ENCODE measurements at places on chromosomes 11 and 22. TPM values are rescaled to one million over a fixed set of nuclear protein-coding genes. Genes with fewer than 3 reads are reported as not detected.
A peak's percentile ranks its signal among the peaks of the same experiment; 100 is the strongest.

GRAMD1B gene
- total RNA-seq = 15.3 TPM

PDGFB gene
- 21.2 TPM for total RNA-seq

DDIAS gene
- total RNA-seq = 0.22 TPM

CDC42BPG gene
- 1.2 TPM for total RNA-seq

OR51B5 gene
- not detected for total RNA-seq

SHANK3 gene
- 25.9 TPM for total RNA-seq

PRDX5 gene
- 208 TPM for total RNA-seq

OR52N4 gene
- total RNA-seq = not detected

SCN4B gene
- total RNA-seq = 17.0 TPM

KCNC1 gene
- total RNA-seq = 0.05 TPM

ABCG4 gene
- 1.0 TPM for total RNA-seq

TRIOBP gene
- 115 TPM for total RNA-seq

MMP13 gene
- total RNA-seq = not detected

LDHAL6A gene
- not detected for total RNA-seq

DNA sequence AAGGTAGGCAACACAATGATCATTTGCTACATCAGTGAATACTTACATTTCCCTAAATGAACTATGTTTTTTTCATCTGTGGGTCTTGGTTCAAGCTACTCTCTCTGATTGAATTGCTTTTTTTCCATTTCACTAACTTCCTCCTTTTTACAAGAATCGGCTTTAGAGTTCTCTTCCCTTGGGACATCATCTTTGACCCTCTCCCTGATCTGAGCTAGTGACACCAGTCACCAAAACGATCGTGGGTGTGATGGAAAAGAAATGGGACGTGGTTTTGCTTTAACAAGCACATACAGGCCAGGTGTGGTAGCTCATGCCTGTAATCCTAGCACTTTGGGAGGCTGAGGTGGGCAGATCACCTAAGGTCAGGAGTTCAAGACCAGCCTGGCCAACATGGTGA, 129.9 kb downstream of the WT1 start:
- DNase-seq = no peak

DNA sequence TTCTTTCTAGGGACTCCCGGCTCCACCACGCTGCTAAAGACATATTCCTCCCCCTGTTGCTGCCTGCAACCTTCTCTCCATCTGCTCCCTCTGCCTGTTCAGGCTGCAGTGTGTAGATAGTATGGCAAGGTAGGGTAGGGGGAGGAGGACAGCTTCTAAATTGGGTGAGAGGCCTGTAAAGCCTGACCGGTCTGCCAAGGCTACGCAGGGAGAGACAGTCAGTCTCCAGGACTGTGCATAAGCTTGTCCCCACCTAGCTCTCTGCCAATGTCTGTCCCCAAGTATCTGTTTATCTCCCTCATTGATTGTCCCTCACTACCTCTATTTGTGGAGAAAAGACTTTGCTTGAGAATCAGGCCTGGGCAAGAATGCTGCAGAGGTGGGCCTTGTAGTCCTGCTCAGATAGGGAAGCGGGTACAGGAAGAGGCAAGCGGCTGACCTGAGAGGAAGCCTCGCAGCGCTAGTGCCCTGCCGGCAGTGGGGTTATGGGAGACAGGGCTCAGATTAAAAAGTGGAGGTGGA, 871 bp upstream of the SEZ6L start:
- DNase-seq = no peak

DNA sequence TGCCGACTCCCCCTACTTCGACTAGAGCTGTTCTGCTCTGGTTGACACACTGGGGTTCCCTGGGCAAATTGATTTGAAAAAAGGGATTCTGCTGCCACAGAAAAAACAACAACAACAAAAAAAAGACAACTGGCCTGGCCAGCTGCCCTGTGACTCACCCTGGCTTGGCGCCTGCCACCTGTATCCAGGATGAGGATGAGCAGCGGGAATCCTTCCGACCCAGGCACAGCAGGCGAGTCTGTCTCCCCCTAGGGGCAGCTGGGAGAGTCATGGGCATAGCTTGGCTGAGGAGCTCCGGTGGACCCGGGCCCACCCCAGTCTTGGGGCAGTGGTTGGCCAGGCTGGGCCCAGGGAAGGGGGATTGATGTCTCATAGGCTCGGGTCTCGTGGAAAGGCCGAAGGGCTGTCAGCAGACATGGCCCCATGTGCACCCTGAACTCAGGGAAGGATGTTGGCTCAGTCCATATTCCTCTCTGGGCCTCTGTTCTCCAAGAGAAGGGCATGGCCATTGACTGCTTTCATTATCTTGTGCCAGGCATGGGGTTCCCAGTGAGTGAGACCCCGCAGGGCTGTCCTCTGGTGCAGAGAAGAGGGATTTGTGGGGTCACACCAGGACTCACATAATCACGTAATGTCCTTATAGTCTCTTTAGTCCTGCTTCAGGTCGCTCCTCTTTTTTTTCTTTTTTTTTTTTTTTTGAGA, 10.4 kb upstream of the SUN2 start:
- DNase-seq = no peak

GRCh38 chr11:12108875-12109453, 1.4 kb upstream of the MICAL2 start:
- DNase-seq = no peak

- no peak for DNase-seq
Observed at GRCh38 chr11:120334894-120335462, 1.2 kb upstream of the ARHGEF12 start.

GRCh38 chr11:20501252-20501651, 98.2 kb upstream of the SLC6A5 start:
- no peak for DNase-seq

DNA sequence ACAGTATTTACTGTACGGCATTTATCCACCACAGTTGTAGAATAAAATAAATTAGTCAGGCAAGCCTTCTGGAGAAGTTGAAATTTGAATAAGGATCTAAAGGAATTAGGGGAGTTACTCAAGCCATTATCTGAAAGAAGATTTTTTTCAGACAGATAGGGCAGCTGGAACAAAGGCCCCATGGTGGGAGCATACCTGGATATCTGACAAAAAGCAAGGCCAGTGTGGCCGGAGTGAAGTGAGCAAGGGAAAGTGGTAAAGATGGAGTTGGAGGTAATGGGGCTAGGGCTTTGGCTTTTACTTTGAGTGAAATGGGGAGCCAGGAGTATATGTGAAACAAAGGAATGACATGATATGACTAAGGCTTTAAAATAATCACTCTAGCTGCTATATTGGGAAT, 45.7 kb upstream of the PSMA1 start:
- DNase-seq = no peak

- no peak for DNase-seq
Observed at GRCh38 chr11:5505363-5506048, 4.3 kb downstream of the UBQLN3 start.

DNA sequence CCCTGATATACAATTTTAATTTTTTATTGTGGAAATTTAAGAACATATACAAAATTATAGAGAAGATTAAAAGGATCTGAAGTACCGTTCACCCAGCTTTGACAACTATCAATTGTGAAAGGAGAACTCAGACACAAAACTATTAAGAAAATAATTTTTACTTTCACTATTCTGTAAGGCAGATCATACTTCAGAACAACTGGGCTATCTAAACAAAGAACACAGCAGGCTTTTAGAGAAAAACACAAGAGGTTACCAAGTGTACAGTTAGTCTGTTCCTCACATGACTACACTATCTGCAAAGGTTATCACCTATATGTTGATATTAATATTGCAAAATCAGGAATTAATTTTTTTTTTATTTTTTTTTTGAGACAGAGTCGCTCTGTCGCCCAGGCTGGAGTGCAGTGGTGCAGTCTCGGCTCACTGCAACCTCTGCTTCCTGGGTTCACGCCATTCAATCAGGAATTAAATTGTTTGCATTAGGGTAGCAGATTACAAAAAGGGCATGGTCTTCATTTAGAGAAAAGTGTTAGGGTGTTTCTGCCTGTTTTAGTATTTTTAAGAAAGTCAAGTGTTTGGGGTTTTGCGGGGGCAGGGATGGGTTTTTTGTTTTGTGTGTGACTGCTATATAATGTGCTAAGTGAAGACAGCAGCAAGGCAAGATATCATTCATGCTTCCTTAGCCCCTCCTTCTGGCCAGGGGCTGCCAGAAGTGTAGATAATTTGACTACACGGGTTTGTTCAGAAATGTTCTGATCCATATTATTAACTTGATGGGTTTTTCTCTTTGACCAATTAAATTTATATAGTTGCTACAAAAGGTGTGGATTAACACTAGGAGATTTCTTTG, 27.6 kb upstream of the SIK2 start:
- no peak for DNase-seq

DNA sequence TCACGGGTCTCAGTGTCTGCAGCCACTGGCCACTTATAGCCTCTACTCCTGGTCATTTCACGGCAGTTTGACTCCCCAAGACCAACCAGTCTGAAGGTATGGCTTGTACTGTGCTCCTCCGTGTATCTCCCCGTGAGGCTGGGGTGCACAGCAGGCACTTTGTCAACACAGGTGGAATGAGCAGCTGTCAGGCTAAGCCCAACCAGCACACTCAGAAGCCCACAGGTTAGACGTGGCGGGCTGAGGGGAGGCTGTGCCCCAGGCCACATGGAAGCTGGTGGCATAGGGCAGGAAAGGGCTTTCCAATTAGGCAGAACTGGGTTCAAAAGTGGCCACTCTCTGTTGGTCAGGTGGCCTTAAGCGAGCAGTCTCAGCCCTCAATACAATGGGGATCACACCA, 7.0 kb downstream of the TP53I11 start:
- DNase-seq = no peak

GRCh38 chr11:76616676-76617552, 53.6 kb downstream of the LRRC32 start:
- DNase-seq = peak; percentile 56

DNA sequence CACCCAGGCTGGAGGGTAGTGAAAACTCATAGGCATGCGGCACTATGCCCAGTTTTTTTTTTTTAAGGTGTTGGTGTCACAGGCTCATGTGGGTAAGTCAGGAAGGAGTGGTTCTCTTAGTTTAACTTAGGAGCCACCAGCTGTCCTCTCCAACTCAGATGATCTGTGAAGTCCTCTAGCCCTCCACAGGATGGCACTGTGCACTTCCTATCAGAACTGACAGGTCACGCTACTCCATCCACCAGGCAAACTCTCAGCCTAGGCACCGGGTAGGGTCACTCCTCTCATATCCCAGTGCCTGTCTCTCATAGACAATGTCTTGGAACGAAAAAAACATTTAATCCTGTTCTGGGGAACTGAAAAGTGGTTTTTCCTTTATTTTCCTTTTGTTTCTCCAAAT, 16.5 kb downstream of the NAP1L4 start:
- no peak for DNase-seq

DNA sequence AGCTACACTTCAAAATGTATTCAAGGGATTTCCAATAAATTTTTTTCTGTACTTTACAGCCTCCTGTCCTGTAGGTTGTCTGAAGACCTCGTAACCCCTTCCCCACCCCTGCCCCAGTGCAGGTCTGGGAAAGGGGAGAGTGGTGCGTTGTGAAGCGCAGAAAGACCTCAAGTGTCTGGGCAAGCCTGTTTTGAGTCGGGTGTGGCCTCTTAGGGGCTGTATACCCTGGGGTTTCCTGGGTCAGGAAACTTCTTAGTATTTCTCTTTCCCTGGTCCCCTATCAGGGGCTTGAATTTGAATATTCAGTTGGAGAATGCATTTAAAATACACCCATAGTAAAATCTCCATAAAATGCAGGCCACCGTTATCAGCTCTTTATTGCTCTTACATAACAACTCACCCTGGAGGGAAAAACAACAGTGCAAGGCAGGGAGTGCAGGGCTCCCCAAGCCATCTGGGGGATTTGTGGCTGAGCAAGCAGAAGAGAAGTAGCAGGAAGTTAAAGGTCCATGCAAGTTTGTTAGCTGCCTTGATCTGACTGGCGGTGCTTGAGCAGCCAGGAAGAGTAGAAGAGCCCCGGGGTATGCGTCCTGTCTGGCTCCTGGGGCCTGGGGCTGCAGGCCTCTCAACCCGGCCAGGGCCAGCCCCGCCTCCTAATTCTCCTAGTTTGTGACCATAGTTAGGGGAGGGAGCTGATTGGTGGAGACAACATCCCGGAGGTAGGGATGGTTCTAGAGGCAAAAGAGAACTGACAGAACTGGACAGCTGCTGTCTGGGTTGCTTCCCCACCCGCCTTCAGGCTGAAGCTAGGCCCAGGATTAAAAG, 25.7 kb downstream of the ARHGAP1 start:
- peak; percentile 17 for DNase-seq

DNA sequence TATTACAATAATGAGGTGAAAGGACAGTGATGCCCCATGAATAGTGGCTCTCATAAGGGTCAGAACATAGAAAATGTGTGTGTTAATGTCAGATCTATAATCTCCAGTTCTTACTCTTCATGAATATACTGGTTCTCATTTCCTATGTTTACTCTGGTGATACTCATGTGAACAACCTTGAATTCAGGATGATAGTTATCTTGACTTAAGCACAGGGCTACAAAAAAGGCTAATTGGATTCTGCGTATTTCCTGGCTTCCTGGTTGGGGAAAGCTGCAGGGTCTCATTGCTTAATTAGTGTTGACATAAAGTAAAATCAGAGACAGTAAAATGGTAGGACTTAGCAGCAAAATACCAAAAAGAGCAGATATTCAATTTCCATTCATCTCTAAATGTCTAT, 1316.8 kb upstream of the RAG2 start:
- no peak for DNase-seq

DNA sequence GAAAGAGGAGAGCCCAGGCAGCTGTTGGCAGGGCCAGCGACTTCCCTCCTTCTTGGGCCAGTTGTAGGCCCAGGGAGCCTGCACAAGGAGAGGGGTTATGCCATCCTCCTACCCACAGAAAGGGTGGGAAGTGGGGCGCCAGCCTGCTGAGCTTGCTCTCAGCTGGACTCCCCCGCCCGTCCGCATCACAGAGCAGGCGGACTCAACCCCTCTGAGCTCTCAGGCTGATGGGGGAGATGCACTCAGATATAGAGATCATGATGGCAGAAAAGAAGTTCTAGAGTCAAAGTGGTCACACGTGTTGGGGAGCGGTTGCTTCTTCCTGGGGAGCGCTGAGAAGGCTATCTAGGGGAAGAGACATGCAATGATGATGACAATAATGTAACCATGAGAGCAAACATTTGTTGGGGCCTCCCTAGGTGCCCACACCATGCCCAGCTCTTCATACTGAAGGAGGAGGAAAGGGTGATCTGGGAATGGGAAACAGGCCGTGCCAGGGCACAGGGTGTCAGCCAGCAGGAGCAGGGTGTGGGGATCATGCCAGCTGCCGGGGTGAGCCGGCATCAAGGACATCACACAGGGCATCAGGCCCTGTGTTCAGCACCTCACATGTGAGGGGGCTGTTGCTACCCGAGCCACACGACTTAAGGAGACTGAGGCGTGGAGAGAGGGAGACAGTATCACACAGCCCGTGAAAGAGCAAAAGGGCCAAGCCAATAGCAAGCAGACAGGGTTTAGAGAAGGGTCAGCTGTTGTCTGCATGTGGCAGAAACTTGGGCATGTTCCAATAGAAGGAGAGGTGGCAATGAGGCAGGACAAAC, 7.7 kb downstream of the SLC35E4 start:
- no peak for DNase-seq

DNA sequence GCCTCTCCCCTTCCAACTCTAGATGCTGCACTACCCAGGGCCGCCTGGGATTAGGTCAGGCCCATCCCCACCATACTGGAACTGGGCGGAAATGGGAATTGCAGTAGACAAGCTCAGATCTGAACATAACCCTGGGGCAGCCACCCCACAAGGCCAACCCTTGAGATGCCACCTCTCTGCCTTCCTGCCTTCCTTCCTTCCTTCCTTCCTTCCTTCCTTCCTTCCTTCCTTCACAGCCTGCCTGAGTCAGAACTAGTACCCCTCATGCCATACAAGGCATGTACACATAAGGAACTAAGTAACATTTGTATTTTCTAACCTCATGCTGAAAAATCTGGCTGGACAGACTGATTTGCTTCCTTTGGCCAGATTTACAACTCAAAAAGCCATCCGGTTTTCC, 28.0 kb downstream of the SHISAL1 start:
- no peak for DNase-seq
